ENCODE measurements at places on chromosomes 16 and 17.

DNA sequence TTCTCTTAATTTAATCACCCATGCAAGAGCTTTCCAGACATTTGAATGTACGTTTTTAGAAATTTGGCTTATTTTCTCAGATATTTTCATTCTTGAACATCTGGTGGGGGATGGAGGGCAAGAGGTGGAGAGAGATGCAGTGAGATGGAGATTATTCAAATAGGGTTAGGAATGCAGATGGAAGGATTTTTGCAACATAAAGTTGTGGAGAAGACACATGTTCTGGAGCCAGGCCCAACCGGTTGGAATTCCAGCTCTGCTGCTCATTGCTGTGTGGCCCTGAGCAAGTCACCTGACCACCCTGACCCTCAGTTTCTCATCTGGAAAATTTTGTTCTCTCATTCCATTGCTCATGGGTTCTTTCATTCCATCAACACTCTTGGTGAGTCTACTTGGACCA is 66.9 kb downstream of the IRX3 start:
- DNase-seq: no peak

GRCh38 chr17:50779747-50780353 is 12.5 kb upstream of the ANKRD40CL start:
- DNase-seq: no peak

GRCh38 chr17:19290066-19290705 is 53.0 kb downstream of the EPN2 start:
- no peak for DNase-seq

DNA sequence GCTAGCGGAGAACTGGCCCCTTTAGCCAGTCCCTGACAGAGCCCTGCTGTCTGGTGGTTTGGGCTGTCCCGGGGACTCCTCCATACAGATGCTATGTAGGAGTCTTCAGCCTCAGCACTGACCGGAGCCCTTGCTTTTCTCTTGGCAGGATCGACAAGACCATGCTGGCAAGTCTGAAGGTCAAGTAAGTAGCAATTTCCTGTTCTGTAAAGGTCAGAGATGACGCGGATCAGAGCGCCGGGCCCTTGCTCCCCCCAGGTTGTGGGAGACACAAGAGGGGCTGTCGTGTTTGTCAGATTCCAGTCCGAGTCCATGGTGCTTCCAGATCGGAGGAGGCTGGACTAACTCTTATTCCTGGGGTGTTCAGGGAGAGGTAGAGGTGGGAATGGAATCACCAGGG is 4.1 kb downstream of the RAP1GAP2 start:
- DNase-seq: no peak

GRCh38 chr16:5073279-5073629 is 1.6 kb downstream of the ALG1 start:
- no peak for DNase-seq

- no peak for DNase-seq
These were observed 37.8 kb upstream of the ULK2 start for GRCh38 chr17:19905502-19905901.

DNA sequence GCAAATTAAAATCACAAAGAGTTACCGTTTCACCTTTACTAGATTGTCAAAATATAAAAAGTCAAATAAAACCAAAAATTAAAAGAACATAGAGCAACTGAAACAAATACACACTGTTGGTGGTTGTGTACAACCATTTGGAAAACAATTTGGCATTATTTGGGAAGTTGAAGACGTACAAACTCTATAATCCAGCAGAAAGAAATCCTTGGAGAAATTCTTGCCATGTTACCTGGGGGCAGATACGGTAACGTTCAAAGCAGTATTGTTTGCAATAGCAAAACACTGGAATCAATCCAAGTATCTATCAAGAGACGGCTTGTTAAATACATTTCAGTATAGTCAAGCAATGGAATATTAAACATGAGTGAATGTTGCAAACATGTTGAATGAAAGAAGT is 56.7 kb downstream of the TBX4 start:
- no peak for DNase-seq

DNA sequence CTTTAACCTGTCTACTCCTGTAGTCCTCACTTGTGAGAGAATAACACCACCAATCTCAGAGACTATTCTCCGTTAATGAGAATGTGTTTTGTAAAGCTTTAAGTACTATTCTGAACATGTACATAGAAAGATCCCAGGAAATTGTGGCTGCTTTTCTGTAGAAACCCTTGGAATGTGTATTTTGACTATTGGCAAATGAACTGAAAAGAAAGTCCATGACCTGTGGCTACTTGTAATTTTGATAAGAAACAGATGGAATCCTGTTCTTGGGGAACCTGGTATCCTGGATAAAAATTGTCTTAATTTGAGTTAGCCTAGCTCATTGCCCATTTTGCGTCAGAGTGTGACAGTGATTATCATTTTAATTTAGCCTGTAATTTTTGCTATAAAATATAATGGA is 9.1 kb downstream of the CTCF start:
- no peak for DNase-seq

- no peak for DNase-seq
These were observed 10.4 kb downstream of the RAI1 start for GRCh38 chr17:17691468-17692263.

All from RCC 7860 (cell line).